Central memory CD4-positive, alpha-beta T cell (primary cell): ENCODE measurements at places on chromosomes 3 and 15.

- DNase-seq: no peak
Observed at GRCh38 chr15:84979651-84980050, 2.0 kb upstream of the PDE8A start.

GRCh38 chr3:31132132-31132769 is 237.8 kb upstream of the GADL1 start:
- peak; percentile 22 for DNase-seq

DNA sequence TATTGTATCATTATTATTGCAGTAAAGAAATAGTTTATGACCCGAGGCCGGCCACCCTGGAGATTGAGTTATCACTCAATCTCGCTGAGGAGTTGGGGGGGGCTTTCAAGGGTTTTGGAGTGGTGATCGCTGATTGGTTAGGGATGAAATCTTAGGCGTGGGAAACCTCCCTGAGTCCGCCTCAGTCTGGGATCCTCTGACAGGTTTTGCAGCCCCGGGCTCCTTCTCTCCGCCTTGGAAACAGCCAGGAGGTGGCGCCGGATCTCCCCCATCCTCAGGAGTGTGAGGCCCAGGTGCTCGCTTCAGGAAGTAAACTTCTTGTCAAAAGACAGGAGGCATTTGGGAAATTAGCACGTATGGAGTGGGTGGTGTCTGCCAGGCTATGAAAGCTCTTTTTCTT is 41.1 kb upstream of the SEC61A1 start:
- DNase-seq: no peak

- DNase-seq: no peak
Observed at GRCh38 chr3:178203165-178203564, 333.1 kb upstream of the KCNMB2 start.
